ENCODE measurements at places on chromosomes 6 and 20.
A peak's percentile ranks its signal among the peaks of the same experiment; 100 is the strongest.

DNA sequence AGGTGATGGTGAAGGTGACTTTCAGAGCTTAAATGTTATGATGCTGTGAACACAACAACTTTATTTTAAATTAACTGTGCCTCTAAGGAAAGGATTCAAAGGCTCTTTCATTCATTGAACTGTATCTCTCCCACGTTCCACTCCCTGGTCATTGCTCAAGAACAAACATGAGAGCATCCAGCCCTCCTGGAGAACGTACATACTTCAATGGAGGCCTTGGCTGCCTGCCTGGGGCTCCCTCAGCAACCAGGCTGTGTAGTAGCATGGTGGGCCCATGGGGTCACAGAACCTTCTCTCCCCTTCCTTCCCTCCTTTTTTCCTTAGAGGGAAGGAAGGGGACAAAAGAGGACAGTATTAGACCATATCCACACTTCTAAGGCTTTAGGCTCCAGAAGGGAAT lies 234.3 kb downstream of the CDC5L start:
- DNase-seq = no peak

GRCh38 chr6:47371139-47371869 lies 61.6 kb upstream of the TNFRSF21 start:
- no peak for DNase-seq

DNA sequence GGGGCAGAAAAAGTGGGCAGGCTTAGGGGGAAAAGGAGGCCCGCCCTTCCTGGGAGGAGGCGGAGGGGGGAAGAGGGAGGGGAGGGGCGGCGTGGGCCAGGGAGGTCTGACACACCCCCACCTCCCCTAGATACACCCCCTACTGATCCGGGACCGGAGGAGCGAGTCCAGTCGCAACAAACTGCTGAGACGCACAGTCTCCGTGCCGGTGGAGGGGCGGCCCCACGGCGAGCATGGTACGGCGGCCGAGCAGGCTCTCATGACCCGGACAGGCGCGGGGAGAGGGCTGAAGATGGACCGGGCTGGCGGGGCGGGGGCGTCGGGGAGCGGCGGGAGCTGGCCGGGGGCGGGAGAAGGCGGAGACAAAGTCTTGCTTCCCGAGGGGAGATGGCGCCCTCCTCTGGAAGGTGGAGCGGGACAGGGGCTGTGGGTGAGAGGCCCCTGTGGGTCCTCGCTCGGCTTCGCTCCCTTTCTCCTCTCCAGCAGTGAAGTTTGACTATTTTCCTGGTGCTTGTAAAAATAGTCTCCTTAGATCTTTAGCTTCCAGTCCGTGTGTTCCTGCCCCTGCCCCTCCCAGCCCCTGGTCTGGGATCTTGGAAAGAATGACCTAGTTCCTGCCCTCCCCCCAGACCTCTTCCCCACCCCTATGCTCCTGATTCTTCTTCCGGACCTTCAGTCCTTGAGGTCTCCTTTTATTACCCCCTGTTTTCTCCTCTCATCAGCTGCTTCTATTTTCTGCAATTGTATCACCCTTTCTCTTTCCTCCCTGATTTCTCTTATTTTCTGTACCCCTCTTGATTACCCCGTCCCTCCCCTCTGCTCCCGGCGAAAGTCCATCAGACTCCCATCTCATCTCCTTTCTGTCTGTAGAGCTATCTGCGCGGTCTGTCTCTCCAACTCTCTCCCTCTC lies 6.1 kb downstream of the SYNGAP1 start:
- DNase-seq = peak; percentile 84

- DNase-seq = no peak
Observed at GRCh38 chr20:10200330-10200729, 18.3 kb upstream of the SNAP25 start.

DNA sequence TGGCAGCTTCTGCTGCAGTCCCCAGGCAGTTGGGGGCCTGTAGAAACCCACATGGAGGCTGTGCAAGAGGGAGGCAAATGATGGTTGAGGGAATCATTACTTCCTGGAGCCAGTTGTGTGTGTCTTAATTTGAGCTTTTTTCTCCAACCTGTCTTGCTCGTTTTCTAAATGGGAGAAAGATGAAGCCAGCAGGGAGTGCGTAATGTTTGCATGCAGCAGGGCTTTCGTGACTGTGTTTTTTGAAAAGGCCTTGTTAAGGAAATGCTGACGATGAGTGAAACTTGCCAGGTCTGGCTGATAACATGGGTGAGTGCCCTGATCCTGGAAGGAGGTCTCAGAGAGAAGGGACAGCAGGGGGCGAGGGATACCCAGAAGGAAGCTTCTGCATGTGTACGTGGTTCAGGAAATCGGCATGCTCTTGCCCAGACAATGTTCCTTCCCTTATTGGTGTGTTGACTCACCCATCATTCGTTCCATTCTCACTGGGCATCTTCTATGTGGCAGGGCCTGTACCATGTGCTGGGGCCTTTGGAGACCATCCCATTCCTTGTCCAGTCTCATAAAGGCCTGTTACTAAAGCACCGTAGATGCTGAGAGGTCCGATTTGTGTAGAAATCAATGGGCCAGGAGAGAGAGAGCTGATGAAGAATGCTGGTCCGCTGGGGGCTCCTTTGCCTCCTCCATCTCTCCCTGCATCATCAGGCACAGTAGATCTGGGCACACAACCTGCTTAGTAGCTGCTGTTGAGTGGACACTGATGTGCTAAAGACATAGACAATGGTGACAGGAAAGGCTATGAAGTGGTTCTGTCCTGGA lies 27.4 kb downstream of the GLP1R start:
- no peak for DNase-seq

DNA sequence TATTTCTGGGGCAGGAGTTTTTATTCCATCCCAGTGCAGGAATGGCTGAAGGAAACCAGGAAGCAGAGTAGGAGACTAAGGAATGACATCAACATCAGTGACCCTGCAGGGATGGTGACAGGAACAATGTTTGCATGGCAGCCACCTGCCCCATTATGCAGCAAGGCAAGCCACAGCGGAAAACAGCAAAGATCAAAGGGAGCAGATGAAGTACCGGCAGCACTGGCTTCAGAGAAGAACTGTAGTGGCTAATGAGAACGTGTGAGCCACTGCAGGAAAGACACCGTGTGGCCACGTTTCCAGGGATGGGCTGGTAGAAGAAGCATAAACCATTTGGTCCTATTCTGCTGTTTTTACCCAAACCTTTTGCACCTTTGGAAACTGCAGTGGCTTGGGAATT lies 52.9 kb upstream of the TAB2 start:
- DNase-seq = no peak

- DNase-seq = no peak
Observed at GRCh38 chr6:93418033-93418407, 1.3 kb downstream of the EPHA7 start.

DNA sequence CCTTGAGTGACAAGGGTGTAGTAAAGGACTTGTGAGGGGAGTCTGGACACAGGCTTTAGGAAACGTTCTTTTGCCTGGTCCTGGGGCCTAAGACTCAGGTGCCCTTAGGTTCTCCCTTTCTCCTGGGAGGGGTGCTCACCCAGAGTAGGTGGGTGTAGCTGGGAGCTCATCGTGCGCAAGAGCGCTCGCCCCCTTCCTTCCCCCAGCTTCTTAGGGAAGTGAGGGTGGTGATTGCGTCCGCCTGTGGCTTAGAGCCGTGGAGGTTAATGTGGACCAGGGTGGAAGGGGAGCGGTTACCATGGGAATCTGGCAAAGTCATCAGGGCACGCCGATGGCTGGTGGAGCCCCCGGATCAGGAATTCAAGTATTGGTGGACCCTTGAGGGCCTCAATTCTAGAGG lies 3.3 kb upstream of the AARS2 start:
- no peak for DNase-seq

DNA sequence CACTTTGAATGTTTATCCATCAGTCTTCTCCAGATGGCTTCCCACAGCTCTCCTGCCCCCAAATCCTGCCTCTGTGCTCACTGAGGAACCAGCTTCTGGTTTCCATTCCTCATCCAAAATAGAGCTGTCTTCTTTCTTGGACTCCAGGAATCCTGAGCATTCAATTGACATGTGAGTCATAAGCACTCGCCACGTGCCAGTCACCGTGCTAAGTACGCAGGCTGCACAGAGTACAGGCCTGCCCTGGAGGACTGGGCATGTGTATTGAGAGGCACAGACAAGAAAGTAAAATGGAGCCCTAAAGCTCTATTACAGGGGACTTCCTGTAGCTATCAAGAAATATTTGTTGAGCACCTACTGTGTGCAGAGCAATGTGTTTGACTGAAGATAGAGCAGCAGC lies 39.7 kb upstream of the LRFN2 start:
- DNase-seq = no peak

GRCh38 chr20:13659288-13659687 lies 20.6 kb upstream of the TASP1 start:
- DNase-seq = peak; percentile 41

DNA sequence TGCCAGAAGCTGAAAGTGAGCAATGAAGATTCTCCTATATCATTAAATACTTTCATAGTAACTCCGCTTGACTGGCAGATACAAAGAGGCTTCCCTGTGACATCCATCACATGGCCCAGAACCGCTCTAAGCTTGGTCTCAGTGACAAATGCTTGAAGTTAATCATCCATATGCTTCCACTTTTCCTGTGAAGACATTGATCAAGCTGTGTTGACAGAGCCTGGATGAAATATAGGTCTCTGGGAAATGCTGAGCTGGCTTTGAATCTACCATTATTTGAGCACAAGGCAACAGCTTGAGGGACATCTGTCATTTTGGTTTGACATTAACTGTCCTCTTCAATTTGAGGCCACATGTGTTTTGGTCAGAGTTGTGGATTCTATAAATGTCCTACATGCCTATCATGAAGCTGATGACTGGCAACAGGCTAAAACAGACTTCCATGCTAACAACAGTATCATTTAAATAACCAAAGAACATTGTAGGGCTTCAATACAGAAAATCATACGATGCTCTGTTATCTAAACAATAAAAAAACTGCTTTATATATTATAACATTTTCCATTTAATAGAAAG lies 402.2 kb upstream of the IRAK1BP1 start:
- no peak for DNase-seq

DNA sequence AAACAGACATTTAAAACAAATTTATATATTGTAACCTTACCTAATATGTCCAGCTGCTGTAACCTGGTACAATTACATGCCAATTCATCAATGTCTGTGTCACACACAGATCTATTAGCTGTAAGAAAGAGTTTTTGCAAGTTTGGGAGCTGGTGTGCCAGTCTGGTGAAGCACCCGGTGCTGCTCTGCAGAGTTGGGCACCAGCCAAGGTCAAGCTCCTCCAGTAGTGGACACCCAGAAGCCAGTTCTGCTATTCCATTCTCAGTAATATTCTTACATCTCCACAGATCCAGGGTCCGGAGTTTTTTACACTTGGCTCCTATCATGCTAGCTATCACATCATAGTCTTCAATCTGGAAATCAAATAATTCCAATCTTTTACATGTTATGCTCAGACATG lies 41.0 kb downstream of the POU3F2 start:
- DNase-seq = no peak

- no peak for DNase-seq
Observed at GRCh38 chr20:60341062-60341461, 382.8 kb downstream of the CDH26 start.

DNA sequence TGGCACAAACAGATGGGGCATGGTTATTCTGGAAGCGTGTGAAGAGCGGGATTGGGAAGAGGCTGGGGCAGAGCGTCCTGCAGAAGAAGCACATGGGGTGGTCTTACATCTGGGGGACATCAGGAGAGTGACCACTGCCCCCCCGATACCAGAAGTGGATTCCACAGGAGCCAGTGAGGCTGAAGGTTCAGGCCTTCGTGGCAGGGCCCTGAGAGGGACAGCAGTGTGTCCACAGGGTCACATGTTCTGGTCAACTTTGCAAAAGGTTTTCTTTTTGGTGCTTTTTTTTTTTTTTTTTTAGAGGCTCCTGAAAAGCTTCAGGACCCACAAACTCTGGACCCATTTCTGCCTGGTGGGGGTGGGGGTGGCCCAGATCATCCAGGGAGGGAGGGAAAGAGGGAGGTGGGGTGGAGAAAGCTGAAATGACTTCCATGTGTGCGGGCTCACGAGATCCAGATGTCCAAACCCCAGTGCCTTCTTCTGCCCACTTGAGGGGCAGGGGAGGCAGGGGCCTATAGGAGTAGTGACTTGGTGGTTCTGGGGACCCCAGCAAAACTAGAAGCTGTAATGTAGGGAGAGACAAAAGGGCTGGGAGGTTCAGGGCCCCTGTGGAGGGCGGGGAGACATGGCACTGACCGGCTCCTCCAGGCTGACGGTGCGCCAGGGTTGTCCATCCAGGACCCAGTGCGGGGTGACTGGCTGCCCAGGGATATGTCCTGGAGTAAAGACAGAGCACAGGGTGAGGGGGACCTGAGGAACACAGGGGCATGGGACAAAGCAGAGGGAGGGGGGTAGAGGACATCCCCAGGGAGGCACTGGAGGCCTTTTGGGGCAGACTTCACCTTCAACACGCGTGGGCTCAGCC lies 2.7 kb downstream of the ADAM33 start:
- DNase-seq = no peak
